CD8-positive, alpha-beta memory T cell (primary cell): ENCODE measurements at places on chromosomes 1 and 21. TPM values are rescaled to one million over a fixed set of nuclear protein-coding genes. Genes with fewer than 3 reads are reported as not detected.

GRCh38 chr1:185929776-185930175 lies 195.6 kb downstream of the HMCN1 start:
- DNase-seq, result no peak
- H3K27me3 ChIP-seq, result no peaks in the 10 kb centered on the region
- H3K27ac ChIP-seq, result no peak overlapping the region
- H3K4me3 ChIP-seq, result no peak overlapping the region

GRCh38 chr21:35922618-35923017 lies 137.7 kb downstream of the SETD4 start:
- no peak for DNase-seq
- H3K4me1 ChIP-seq, result no peaks in the 10 kb centered on the region

GRCh38 chr1:228459091-228459993 lies 27.8 kb upstream of the RNF187 start:
- H3K27me3 ChIP-seq, result no peaks in the 10 kb centered on the region
- H3K4me3 ChIP-seq, result peak overlapping the region; percentile 87
- peaks cover 47% of the 10 kb centered on the region for H3K4me1 ChIP-seq
- peak; percentile 69 for DNase-seq

GRCh38 chr1:119338757-119339156 lies 29.8 kb upstream of the HAO2 start:
- H3K4me3 ChIP-seq, result no peak overlapping the region
- H3K27ac ChIP-seq, result no peak overlapping the region
- no peaks in the 10 kb centered on the region for H3K4me1 ChIP-seq
- no peaks in the 10 kb centered on the region for H3K36me3 ChIP-seq
- no peaks in the 10 kb centered on the region for H3K27me3 ChIP-seq

DNA sequence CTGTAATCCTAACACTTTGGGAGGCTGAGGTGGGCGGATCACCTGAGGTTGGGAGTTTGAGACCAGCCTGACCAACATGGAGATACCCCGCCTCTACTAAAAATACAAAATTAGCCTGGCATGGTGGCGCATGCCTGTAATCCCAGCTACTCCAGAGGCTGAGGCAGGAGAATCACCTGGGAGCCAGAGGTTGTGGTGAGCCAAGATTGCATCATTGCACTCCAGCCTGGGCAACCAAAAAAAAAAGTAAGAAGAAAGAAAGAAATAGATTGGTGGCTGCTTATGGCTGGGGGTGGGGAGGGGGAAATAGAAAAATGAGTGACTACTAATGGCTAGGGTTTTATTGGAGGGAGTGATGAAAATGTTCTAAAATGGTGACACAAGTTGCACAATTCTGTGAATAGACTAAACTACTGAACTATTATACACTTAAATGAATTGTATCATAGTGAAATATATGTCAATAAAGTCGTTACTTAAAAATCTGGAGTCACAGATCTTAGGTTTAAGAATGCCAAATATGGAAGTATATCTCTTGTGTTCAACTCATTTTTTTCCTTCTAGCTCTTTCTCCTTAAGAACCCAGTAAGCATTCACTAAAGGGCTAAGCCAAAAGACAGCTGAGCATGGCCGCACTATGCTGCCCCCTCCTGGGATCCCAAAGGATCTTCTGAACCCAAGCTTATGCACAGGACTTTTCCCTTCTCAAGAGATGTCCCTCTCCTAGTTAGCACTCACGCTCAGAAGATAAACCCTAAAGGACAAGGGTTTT lies 3.2 kb upstream of the NPL start:
- H3K27me3 ChIP-seq, result no peaks in the 10 kb centered on the region
- no peak for DNase-seq

Gene OR2T2
- polyA plus RNA-seq, result not detected
